ENCODE measurements at places on chromosomes 3 and 15.

GRCh38 chr15:63915873-63916771, 82.4 kb upstream of the HERC1 start:
- peak; percentile 68 for DNase-seq

GRCh38 chr3:45179163-45179562, 33.0 kb upstream of the CDCP1 start:
- DNase-seq: no peak

GRCh38 chr3:155753038-155753639, 8.3 kb upstream of the PLCH1 start:
- peak; percentile 39 for DNase-seq

GRCh38 chr3:2614578-2614977, 495.6 kb downstream of the IL5RA start:
- no peak for DNase-seq

DNA sequence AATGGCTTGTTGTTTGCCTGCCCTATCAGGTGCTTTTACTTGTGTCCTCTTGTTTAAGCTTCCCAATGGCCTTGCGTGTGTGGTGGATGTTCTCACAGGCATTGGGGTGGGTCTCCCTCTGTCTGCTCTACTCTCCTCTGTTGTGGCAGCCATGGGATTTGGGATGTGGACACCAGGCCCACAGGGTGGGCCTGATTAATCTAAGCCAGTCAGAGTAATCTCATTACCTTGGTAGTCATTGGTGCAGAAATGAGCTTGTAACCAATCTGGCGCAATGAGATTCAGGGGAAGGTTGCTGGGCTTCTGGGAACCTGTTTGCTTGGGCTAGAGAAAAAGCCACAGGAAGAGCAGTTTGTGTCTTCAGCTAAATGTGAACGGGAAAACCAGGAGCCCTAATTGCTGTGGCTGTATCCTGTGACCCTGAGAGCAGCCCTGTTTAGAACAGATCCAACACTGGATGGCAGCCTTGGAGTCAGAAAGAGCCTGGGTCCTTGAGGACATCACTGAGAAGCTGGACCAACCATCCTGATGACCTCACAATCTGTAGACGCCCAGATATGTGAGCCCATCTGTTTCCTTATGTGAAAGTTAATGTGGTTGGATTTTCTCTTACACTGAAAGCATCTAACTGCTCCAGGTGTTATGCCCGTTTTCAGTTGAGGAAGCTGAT, 157.3 kb upstream of the UBE2E1 start:
- no peak for DNase-seq

DNA sequence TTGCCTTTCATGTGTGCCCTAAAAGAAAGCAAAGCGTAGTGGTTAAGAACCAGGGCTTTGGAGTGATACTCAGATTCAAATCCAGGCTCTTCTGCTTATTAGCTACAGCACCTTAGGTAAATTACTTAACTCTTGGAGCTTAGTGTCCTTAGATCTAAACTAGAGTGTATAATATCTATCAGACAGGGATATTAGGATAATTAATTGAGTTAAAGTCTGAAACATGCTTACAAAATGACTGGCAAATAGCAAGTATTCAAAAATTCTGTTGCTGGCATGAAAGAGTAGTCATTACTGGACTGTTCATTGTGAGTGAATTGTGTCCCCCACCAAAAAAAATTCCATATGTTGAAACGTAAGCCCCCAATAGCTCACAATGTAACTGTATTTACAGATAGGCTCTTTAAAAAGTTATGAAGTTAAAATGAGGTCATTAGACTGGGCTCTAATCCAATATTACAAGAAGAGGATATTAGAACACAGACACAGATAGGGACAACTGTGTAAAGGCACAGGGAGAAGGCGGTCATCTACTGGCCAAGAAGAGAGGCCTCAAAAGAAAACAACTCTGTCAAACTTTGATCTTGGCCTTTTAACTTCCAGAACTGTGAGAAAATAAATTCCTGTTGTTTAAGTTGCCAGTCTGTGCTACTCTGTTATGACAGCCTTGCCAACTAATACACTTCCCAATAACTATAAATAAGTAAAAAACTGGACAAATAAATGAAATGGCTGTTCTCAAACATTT, 60.4 kb upstream of the LRRC3B start:
- no peak for DNase-seq

Measured in HTR-8/SVneo (cell line).